ENCODE measurements at places on chromosomes 3 and 15.
A peak's percentile ranks its signal among the peaks of the same experiment; 100 is the strongest.

- no peak for DNase-seq
These were observed 8.2 kb downstream of the ARPIN start for GRCh38 chr15:89904519-89904918.

DNA sequence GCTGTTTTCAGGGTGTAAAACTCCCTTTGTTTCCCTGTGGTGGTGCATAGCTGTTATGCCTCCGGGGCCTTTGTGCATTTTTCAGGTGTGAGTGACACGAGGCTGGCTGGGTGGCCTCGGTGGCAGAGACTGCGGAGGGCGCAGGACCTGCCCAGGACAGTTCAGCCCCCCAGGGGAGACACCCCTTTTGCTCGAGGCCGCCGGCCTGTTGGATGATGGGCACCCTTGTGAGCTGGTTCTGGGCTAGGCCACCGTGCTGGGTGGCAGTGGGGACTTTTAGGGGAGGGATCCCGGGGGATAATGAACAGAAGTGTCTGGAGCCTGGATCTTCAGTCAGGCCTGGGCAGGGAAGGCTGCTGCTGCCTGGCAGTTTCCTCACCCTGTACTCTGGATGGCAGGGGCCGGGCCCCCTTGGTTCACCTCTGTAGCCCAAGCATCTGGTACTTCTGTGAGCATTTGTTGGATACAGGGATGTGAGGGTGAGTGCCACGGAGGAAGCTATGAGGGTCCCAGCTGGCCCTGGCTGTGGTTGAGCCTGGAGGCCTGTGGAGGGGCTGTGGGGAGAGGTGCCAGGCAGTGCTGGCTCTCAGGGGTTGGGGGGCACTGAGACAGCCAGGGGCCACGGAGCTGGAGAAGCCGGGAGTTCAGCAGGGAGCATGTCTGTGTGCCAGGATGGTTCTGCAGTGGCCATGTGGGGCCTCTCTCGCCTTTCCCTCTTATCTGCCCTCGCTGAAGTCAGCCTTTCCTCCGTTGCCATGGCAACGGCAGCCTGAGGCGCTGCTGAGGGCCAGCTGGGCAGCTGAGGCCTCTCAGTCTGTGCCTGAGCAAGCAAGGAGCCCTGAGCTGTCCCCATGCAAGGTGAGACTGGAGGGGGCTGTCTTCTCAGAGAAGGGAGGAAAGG, 49.0 kb downstream of the KY start:
- DNase-seq: peak; percentile 29

GRCh38 chr15:46278062-46278461, 643.2 kb downstream of the SQOR start:
- peak; percentile 12 for DNase-seq

GRCh38 chr3:27426926-27427325, 57.3 kb downstream of the SLC4A7 start:
- DNase-seq: peak; percentile 9
